C1 segment of cervical spinal cord (tissue), 14 donors: ENCODE measurements at places on chromosomes 6 and 20.

DNA sequence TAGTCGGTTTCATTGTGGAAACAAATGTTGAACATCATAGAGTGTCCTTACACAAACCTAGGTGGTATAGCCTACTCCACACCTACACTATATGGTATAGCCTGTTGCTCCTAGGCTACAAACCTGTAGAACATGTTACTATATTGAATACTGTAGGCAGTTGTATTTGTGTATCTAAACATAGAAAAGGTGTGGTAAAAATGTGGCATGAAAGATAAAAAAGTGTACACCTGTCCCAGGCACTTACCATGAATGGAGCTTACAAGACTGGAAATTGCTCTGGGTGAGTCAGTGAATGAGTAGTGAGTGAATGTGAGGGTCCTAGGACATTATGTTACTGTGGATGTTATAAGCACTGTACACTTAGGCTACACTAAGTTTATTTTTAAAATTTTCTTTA lies 103.0 kb downstream of the ZFAND3 start:
- no peak for DNase-seq

GRCh38 chr6:163992056-163992455 lies 577.5 kb downstream of the QKI start:
- DNase-seq, result no peak

- no peak for DNase-seq
These were observed 17.4 kb downstream of the COL20A1 start for GRCh38 chr20:63310265-63310991.

DNA sequence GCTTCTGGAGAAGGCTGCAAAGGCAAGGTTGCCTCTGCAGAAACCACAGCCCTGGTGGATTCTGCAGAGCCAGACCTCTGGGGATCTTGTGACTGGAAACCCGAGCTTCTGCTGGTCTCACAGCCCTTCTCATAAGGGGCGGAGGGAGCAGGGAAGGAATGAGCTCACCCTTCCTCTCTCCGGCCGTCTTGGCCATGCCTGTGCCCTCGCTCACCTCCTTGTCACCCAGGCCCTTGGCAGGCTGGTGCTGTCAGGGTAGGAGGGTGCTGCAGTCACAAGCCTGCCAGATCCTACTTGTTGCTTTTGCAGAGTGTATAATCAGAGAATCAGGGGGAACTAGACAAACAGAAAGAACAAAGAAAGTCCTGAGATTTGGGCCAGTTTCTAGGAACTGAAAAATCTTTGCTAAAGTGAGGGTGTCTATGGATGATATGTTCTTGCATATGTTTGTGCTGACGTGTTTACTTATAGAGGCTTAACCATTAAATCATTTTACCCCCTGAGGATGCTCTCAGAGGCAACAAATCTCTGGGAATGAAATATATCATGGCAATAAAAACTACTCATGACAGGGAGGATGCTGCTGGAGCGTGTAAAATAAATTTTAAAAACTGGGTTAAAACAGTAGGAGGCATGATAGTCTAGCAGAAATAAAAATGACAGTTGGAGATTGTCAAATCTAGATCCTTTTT lies 244.9 kb upstream of the SOX4 start:
- no peak for DNase-seq

DNA sequence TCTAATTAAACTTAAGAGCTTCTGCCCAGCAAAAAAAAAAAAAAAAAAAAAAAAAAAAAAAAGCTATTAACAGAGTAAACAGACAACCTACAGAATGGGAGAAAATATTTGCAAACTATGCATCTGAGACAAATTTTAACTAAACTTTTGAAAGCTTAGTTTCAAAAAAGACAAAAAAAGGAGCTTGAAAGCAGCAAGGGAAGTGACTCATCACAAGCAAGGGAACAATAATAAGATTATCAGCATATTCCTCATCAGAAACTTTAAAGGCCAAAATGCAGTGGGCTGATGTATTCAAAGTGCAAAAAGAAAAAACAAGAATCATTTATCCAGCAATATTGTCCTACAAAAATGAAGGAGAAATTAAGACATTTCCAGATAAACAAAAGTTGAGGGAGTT lies 158.6 kb downstream of the RNF144B start:
- DNase-seq, result no peak

GRCh38 chr6:161257793-161258457 lies 15.9 kb downstream of the AGPAT4 start:
- no peak for DNase-seq

GRCh38 chr6:167974640-167975344 lies 22.7 kb upstream of the KIF25 start:
- DNase-seq, result no peak

DNA sequence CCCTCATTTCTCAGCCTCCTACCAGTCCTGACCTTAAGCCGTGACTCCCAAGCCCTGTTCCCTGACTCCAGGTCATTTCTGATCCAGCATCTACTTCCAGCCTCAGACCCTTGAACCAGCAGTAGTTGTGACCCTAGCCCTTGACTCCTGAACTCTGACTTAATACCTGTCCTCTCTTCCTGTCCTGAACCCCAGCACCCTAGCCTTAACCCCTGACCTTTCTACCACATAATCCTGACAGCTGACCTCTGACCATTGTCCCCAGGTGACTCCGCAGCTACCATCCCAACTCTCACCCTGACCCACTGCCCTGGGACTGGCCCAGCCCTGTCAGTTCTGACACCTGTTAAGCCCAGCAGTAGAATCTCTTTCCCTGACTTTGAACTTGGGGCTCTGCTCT lies 42.1 kb downstream of the MYH7B start:
- DNase-seq, result no peak

- DNase-seq, result no peak
These were observed 105.2 kb downstream of the CDK19 start for GRCh38 chr6:110710115-110710514.

GRCh38 chr6:28922821-28923317 lies 916 bp downstream of the TRIM27 start:
- no peak for DNase-seq

DNA sequence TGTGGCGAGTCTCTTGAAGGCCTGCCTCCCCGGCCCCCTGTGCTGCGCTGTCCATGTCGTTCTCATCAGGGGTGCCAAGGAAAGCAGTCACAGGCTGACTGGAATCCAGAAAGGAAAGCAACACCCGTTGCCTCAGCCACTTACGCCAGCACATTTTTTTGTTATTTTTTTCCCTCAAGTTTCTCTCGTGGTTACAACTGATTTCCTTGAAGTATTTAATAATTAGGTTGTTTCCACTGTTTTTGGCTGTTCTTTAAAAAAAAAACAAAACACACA lies 17.9 kb upstream of the SLC22A1 start:
- no peak for DNase-seq

- DNase-seq, result no peak
These were observed 12.8 kb upstream of the MYMX start for GRCh38 chr6:44203955-44204354.

GRCh38 chr6:167863897-167864296 lies 37.2 kb downstream of the AFDN start:
- DNase-seq, result no peak

- DNase-seq, result no peak
These were observed 176.3 kb downstream of the KCNQ5 start for GRCh38 chr6:72798196-72798595.

DNA sequence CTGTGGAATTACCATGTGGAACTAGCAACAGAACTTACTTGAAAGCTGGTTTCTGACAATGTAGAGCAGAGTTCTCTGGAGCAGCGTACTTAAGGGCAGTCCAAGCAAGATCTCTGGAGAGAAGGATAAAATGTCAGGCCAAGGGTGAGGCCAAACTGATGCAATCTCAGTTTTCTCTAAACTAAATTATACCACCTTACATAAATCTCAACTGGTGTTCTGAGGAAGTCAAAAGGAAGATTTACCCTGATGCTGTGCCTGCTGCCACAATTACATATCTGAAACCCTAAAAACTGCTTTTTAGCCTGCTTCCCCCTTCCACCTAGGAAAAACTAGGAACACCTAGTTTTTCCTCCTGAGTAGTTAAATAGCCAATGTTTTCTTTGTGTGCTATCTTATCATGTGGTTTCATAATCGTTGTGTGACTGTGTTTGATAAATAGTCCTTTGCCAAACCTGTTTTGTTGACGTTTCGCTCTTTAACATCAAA lies 28.1 kb downstream of the NCOA7 start:
- DNase-seq, result no peak

- DNase-seq, result no peak
These were observed 68.3 kb upstream of the ASF1A start for GRCh38 chr6:118825661-118826060.

GRCh38 chr20:63475209-63475608 lies 2.8 kb upstream of the KCNQ2 start:
- DNase-seq, result no peak

DNA sequence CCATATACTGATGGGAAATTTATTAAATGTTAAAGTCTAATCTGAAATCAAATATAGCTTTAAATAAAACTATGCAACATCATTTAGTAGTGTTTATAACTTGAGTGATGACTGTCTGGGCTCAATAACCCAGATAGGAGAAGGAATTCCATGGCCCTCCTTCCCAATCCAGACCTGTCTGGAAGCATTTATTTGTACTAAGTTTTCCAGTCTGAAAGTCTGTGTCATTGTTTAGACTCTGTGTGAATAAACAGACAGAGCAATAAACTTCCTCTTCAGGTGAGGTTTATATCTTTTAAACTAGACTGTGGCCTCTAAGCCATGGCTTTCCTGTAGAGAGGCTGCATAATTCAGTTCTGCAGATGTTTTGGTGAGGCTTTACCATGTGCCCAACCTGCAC lies 176.4 kb downstream of the SOX4 start:
- DNase-seq, result no peak

- DNase-seq, result no peak
These were observed 1.1 kb upstream of the PTK7 start for GRCh38 chr6:43074847-43075669.

DNA sequence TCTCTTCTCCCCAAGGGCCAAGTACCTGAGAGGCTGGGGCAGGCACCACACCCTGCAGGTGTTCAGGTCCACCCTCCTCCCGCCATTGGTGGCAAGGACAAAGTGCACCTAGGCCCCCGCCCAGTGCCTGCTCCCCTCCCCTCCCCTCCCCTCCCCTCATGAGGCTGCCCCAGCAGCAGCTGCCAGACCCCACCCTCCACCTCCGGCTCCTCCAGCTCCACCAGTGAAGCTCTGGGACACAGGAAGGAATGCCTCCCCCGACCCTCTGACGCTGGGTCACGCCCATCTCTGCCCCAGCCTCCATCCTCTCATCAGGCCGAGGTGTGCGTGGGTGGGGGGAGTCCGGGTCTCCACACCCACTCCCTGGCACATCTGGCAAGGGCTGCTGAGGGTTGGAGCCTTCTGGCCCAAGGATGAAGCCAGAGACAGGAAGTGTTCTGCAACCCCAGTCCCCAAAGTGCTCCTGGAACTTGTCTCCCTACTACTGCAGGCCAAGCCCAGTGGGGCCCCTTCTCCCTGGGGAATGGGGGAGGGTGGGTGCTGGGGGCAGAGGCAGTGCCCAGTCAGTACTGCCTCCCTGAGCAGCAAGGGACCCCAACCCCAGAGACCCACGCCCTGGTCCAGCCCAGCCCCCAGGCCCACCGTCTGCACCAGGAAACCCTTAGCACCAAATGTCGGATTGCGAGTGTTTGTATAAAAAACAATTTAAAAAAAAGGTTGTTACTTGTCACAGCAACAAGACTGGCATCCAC lies 1.6 kb upstream of the UCKL1 start:
- DNase-seq, result no peak

- DNase-seq, result no peak
These were observed 116.9 kb upstream of the FLRT3 start for GRCh38 chr20:14454296-14454695.

GRCh38 chr20:18511571-18511970 lies 3.8 kb downstream of the SEC23B start:
- DNase-seq, result no peak

DNA sequence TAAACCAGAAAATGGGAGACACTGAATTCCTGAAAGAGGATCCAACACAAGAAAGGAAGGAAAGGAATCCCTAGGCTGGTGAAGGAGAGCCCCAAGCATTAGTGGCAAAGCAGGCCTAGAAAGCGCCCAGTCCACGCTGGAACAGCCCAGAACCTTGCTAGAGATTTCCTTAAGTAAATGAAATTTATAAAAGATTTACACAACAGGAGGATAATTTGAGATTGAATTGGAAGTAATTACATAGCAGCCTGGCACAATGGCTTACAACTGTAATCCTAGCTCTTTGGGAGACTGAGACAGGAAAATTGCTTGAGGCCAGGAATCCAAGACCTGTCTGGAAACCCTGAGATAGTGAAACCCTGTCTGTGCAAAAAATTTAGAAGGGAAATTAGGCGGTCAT lies 26.8 kb upstream of the C20orf144 start:
- no peak for DNase-seq

- no peak for DNase-seq
These were observed 137.3 kb downstream of the TMEM200A start for GRCh38 chr6:130503146-130503545.

GRCh38 chr6:62707156-62707555 lies 421.1 kb upstream of the KHDRBS2 start:
- DNase-seq, result no peak

DNA sequence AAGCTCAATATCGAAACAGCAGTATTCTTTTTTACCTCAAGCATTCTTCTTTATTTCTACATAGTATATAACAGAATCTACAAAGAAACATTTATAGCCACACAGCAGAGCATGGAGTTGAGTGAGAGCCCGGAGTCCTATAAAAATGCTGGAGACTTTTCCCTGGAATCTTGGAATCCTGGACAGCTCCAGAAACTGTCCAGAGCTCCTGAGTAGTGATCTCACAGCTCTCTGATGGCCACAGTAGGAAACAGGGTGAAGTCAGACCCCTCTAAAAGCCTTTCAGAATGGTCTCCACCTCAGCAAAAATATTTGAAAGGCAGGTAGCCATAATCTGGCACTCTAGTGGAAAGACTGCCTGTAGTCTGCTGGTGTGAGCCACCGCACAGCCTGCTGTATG lies 149.3 kb upstream of the STXBP5 start:
- DNase-seq, result no peak

GRCh38 chr6:31057426-31058003 lies 47.2 kb downstream of the MUC22 start:
- no peak for DNase-seq

- DNase-seq, result no peak
These were observed 42.2 kb downstream of the SUN5 start for GRCh38 chr20:32962053-32962452.

DNA sequence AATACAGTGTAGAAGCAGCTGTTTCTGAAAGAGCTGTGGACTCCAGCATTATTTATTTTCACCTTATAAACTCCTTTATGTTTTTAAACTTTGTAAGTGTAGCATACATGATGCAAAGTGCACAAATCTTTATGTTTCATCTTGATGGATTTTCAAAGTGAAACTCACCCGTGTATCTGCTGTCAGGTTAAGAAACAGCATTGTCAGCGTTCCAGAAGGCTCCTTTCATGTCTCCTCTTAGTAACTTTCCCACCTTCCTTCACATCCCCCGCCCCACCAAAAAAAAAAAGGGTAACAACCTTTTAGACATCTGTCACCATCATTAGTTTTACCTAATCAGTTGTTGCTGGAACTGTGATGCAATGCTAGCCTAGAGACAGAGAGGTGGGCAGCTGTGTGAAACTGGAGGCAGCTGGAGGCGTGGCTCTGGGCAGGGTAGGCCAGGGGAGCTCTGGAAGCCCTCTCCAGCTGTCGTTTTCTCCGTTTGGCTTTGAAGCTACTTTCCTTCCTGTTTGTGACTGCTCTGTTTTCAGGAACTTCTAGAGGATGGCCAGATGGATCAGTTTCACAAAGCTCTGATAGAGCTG lies 7.2 kb downstream of the ACTR5 start:
- no peak for DNase-seq

GRCh38 chr20:44010162-44010704 lies 95.6 kb downstream of the TOX2 start:
- no peak for DNase-seq
